Stimulated activated CD8-positive, alpha-beta memory T cell treated with anti-CD3 and anti-CD28 coated beads, Interleukin-4, amount 100 ng/mL, for 48 hours (primary cell): ENCODE measurements at places on chromosomes 11 and 22.

DNA sequence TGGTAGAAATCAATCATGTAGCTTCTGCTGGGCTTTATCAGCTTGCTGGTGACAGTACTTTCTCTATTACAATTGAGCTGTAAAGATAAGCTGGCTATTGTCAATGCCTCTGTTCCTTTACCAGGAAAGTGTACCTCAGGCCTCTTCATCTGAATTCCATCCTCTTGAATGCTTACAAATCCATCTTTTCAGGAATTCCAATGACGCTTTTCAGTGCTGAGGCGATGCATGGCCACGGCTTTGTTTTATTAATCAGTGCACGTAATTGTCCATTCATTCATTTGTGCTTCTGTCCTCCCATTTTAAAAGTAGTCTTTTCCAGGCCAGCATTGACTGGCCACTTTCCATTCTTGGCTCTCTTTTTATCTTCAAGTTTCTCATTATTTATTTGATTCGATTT lies 202.0 kb downstream of the PGR start:
- DNase-seq = no peak

GRCh38 chr11:76769645-76770586 lies 13.2 kb upstream of the TSKU start:
- DNase-seq = no peak

GRCh38 chr11:16408619-16409018 lies 52.3 kb upstream of the SOX6 start:
- no peak for DNase-seq

GRCh38 chr11:62974848-62975522 lies 9.8 kb downstream of the SLC22A6 start:
- DNase-seq = peak; percentile 40

GRCh38 chr11:103257360-103257759 lies 148.1 kb downstream of the DYNC2H1 start:
- DNase-seq = no peak

DNA sequence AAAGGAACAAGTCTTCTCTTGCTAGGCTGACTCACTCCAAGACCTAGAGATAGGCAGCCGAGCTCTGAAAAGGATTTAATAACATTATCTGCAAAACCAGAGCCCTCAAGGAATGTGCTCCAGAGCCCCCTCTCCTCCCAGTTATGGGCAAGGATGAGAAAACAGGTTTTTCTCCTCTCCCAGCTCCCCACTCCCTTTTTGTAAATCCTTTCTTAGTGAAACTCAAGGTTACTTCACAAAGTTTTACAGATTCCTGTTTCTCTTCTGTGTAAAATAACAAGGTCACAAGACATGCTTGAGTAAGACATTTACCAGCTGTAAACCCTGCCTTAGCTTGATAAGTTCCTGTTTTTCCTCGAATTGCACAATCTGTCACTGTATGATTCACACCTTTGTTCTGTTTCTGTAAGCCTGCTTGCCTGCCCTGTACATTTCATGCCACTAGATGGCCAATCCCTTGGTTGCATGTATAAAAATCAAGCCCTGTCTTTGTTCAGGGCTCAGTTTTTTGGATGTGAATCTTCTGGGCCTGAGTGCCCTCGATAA lies 489.4 kb downstream of the KCNA4 start:
- DNase-seq = no peak

DNA sequence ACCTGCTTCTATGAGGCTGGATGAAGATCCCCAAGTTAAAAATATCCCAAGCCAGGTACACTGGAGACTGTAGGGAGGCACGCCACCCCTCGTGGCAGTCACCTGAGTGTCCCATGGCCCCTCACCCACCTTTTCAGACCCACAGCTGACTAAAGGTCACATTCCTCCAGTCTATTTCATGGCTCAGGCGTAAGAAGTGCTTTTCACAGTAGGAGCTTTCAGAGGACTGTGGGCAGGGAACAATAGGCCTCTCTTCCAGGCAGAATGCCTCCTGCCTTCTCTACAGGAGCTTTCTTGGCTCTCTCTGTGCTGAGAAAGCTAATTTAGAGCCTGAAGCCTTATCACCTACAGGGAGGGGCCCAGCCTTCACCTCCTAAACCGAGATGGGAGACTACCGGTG lies 73.8 kb downstream of the C11orf58 start:
- DNase-seq = no peak

GRCh38 chr11:96215826-96216225 lies 127.2 kb downstream of the MAML2 start:
- no peak for DNase-seq

- DNase-seq = no peak
Observed at GRCh38 chr11:89537936-89538335, 46.8 kb upstream of the NOX4 start.

- no peak for DNase-seq
Observed at GRCh38 chr11:69961738-69962137, 116.4 kb upstream of the ANO1 start.

DNA sequence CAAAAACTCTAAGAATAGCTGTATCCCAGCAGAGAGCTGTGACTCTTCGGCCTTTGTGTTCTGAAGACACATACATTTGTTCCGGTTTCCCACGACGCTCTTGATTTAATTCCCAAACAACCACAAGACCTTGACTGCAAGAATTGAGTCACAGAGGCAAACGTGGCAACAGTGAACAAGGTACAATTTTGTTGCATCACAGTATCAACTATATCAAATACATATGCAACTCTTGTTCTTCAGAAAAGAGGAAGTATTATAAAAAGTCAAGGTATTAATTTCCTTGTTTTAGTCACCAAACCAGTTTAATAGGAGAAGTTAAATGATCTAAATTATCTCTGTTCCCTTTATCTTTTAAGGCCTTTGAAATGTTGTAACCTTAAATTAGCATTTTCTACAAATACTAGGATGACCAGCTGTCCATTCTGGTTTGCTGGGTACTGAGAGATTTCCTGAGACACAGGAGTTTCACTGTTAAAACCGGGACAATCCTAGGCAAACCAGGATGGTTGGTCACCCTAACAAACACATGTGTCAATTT lies 11.1 kb downstream of the HPS5 start:
- DNase-seq = no peak

DNA sequence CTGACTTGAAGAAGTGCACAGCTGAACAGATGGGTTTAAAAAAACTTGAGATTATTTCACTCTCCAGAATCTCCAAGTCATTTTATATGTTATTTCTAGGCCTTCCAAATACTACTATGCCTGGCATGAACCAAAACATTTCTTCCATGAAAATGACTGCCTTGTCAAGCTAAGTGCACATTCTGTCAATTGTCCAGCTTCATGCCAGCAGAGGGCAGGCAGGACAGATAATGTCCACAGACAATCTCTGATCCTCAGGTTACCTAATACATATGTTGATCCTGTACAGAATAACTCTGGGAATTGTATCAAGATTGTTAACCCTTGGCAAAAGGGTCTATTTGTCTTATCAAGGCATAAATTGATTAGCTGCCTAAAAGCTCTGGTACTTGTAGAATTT lies 229.5 kb downstream of the AASDHPPT start:
- DNase-seq = no peak

DNA sequence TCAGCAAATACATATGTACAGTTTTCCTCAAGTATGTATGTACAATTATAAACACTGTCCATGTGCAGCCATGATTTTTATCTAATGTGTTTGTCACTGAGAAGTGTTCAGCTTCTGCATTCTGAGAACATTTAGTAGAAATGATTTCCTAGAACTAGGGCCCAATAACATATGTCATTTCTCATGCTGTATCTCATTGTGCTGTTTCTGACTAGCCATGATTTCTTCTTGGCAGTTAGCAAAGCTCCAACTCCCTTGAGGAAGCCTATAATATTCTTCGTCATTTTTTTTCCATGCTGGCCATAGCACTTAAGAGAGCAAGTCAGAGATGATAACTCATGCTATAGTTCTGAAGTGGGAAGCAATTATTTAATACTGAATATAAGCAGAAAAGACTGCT lies 187.8 kb downstream of the DDX10 start:
- DNase-seq = no peak

- DNase-seq = no peak
Observed at GRCh38 chr22:39244136-39244495, 666 bp downstream of the PDGFB start.

GRCh38 chr11:70307176-70307575 lies 36.7 kb downstream of the PPFIA1 start:
- no peak for DNase-seq

- DNase-seq = no peak
Observed at GRCh38 chr11:58204042-58204441, at the start of gene OR1S2. Gene OR1S2 (minus strand): TSS chr11:58204142. CDS start chr11:58204142, 0 bp downstream.

DNA sequence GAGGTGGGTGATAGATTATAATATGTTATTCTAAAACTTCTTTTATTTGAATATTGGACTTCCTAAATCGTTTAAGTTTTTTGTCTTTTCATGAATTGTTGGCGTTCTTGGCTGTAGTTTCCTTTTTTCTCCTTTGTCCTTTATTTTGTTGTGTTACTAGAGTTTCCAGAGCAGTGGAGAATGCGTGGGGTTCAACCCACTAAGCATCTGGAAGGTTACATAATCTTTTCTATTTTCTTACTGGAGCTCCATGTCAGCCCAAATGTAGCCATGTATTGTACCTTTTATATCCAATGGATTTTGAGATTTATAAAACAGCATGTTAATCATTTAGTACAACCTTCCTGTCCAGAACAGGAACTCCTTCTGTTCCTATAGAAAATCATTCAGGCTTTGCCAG lies 63.2 kb downstream of the PPP6R3 start:
- no peak for DNase-seq

DNA sequence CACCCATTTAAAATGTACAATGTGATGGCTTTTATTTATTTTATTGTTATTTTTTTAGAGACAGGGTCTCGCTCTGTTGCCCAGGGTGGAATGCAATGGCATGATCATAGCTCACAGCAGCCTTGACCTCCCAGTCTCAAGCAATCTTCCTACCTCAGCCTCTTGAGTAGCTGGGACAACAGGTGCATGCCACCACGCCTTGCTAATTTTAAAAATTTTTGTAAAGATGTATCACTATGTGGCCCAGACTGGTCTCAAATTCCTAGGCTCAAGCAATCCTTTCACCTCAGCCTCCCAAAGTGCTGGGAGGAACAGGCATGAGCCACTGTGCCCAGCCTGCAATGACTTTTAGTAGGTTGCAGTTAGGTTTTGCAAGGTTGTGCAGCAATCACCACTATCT lies 14.3 kb downstream of the CLDN5 start:
- DNase-seq = no peak

DNA sequence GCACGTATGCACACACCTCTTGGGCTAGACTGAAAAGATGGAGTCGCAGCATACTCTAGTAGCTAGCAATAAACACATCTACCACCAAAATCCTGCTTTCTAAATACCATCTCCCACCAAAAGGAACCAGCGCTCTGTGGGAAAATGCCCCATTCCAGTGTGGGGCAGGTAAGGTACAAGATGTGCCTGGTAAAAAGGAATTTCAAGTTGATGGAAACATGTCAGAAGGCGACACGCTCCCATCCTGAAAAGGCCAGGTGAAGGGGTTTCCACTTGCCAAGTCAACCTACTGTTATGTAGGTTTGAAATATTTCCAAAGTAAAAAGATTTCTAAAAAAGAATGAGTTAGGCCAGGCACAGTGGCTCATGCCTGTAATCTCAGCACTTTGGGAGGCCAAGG lies 8.8 kb downstream of the DGCR2 start:
- DNase-seq = no peak

DNA sequence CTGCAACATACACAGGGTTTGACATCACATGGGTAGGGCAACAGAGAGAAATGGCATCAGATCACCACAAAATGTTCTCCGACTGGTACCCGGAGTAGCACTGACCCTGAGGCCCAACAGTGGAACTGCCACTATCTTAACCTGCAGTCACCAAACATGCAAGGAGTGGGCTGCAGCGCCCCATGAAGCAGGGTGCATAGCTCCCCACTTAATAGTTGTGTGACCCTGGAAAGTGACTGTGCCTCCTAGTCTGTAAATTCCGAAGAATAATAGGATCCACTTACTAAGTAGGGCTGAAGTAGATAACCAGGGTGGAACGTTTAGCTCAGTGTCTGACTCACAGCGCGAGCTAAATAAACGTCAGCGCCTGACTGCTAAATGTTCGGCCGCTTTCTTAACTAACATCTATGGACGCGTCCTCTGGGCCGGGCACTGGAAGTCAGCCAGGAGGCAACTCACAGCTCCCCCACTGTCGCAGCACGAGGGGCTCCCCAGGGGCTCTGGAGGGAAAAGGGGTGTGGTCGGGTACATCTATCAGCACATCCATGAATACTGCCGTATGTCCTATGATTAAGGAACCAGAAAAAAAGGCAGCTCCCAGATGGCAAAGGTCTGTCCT lies 777 bp downstream of the LTO1 start:
- DNase-seq = peak; percentile 33

DNA sequence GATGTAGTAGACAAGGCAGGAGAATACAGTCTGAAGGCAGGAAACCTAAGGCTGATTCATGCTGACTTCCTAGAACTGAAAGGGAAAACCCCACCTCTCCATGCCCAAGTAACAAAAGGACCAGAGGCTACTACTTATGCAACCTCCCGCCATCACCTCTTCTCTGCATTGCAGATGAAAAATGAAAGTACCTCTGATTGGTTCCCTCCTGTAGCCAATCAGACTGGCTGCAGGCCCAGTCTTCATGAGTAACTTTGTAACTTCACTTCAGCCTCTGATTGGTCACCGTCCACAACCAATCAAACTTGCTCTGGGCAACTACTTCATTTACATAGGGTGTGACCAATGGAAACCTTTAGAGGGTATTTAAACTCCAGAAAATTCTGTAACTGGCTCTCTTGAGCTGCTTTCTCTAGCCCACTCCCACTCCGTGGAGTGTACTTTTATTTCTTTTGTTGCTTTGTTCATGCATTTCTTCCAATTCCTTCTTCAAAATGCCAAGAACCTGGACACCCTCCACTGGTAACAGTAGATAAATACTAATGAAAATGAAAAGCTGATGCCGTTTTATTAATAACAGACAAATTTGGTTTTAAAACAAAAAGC lies 5.2 kb upstream of the MAP6 start:
- DNase-seq = peak; percentile 49

- DNase-seq = no peak
Observed at GRCh38 chr11:71429701-71430100, 18.5 kb downstream of the DHCR7 start.

DNA sequence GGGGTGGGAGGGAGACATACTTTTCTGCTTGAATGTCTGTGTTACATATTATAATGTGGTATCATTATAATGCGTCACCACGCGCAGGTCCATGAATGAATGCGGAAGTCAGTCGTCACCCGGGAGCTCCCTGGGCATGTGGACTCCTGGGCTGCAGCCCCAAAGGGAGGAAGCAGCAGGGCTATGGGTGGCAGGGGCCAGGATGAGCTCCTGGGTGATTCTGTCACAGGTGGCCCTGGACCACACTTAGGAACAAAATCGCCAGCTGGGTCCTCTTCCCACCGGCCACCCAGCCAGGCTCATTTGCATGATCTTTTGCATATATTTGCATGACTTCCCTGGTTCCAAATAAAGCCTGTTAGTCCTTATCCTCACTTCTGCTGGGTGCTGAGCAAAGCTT lies 51.2 kb downstream of the KCNJ4 start:
- no peak for DNase-seq

- DNase-seq = no peak
Observed at GRCh38 chr11:9568854-9569587, 4.4 kb upstream of the WEE1 start.
